ENCODE measurements at places on chromosomes 11 and 22.
A peak's percentile ranks its signal among the peaks of the same experiment; 100 is the strongest.

DNA sequence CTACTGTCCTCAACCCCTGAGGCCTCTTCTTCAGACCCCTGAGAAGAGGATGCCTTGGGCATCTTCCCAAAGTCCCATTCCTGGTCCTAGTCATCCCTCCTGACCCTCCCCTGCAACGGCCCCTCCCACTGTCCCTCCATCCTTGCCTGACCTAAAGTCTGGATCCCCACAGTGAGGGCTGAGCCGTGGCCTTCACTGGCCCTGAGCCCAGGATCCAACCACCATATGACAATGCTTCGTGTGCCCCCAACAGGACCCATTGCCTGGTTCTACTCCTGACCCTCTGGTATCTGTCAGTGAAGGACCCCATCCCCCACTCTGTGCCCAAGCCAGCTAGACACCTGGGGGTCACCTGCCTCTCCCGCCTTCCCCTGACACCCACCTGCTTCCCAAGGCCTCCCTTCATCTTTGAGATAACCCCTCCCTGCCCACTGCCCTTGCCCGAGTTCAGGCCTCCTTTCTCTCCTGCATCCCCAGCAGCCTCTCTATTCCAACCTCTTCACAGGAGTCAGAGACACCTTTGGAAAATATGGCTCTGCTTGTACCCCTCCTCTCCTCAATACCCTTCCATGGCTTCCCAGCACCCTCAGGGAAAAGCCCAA is 48.0 kb downstream of the LRRC32 start:
- no peak for DNase-seq

DNA sequence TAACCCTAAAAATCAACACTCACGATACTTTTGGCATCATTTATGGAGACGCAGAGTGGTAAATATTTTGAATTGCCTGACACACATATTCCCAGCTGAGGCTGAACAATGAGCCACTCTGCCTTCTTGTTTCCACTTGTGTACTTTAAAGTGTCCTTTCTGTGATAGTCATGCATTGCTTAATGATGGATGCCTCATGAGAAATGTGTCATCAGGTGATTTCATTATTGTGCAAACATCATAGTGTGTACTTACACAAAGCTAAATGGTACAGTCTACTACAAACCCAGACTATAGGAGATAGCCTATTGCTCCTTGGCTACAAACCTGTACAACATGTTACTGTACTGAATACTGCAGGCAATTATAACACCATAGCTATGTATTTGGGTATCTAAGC is 44.2 kb downstream of the MRE11 start:
- no peak for DNase-seq

DNA sequence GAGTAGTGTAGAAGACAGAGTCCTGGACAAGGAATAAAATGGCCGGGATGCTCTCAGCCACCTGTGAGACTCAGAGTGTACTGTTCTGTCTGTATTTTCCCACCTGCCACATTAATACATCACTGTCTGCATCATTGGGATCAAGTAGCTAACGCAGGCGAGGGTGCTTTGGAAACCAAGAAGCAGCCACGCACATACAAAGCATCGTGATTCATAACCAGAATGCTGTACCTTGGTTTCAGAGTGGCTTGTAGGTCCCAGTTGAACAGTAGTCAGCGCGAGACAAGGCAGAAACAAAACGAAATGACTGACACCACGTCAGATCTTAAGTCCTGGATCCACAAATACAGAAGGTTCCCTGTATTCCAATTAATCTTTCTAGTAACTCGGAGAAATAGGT is 198.3 kb downstream of the GRIK4 start:
- no peak for DNase-seq

GRCh38 chr11:94537031-94537600 is 6.6 kb upstream of the FUT4 start:
- no peak for DNase-seq

- no peak for DNase-seq
These were observed 21.4 kb downstream of the YPEL1 start for GRCh38 chr22:21714059-21714770.

- DNase-seq = no peak
These were observed 107.5 kb upstream of the THY1 start for GRCh38 chr11:119530509-119530908.

GRCh38 chr11:119970555-119971304 is 167.2 kb downstream of the TRIM29 start:
- DNase-seq = no peak

DNA sequence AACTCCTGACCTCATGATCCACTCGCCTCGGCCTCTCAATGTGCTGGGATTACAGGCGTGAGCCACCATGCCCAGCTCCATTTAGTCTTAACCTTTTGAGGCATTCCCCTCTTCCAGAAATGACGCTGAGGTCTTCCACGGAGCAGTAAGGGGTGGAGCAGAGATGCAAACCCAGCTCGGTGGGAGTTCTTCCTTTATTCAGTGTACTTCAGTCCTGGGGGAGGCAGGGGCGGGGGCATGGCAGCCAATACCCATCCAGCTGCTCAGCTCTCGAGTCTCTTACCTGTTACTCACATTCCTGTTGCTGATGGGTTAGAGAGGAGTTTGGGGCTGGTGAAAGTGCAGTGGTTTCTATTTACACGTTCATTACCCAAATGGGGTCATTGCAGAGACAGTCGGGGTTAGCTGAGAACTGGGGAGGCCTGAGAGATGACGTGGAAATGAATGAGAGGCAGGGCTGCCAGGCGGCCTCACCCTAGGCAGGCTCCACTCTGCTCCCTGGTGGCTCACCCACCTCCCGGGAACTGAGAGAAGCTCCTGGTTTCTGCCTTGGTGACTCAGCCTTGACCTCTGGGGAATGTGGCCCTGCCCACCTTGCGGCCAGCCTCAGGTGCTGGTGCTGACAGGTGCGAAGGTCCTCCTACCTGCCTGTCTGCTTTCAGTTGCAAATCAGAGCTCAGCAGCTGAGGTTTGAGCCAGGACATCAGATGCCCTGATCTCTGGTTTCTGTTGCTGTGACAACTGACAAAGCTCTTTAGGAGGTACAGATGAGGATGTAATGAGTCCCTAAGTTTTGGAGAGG is 13.4 kb upstream of the ST14 start:
- DNase-seq = no peak

DNA sequence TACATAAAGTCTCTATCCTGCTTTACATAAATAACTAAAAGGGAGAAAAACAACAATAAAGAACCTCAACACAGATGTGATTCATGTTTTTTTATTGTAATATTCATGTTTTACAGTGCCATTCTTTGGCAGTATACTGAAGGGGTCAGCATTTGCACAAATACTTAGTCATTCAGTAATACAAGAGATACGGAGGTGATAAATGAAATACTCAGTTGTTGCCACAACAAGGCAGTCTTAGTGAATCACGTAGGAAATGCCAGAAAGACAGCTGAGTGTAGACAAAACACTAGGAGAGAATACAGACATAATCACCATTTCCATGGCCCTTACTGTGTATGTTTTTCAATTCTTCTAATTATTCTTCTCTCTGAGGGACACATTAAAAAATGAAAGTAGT is 910.4 kb downstream of the METTL15 start:
- DNase-seq = no peak

DNA sequence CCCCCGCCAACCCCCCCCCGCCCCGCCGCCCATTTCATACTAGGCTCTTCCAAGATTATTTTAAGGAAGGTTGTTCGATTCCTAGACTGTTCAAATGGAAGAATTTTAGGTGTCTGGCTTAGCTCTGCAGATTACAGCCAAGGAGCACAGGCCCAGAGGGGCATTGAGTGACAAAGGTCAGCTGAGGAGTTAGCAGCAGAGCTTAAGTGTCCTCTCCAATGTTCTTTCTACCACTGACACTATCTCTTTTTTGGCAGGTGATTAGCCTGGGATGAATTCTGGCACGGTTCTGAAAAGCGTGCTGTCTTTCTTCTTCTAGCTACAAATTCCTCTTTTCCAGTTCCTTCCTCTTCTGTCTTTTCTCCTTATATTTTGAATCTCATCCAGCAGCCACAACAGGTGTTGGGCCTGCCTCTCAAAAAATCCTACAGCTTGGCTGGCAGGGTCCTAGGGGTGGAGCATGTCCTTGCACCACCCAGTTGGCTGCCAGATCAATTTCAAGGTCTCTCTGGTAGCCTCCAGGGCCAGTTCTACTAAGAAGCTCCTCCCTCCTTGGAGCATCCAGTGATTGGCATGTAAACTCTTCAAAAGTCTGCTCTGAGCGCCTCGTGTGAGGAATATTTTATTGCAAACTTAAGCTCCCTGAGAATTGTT is 23.0 kb downstream of the KCNE3 start:
- peak; percentile 30 for DNase-seq

DNA sequence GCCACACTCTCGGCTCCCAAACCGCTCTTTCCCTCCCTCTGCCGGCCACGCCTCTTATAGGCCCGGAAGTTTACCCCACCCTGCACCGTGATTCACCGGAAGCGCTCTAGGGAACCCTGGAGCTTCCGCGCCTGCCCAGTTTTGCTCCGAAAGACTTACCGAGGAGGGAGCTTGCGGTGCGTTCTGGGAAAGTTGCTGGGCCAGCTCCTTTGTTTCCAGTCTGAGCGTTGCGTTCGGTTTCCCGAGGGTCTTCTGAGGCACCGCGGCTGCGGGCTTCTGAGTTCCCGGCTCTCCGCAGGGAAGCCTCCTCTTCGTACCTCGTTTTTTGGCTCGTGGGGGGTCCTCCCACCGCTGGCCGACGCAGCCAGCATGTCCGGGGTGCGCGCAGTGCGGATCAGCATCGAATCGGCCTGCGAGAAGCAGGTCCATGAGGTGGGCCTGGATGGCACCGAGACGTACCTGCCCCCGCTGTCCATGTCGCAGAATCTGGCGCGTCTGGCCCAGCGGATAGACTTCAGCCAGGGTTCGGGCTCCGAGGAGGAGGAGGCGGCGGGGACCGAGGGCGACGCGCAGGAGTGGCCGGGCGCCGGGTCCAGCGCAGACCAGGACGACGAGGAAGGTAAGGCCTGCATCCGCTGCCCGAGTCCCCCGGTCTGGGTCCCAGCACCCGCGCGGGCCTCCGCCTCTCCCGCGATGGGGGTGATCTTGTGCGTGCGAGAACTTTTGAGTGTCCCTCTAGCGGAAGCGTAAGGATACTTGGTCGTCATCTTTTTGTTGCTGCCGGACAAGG is at the start of gene MED17:
Gene MED17 (plus strand): TSS at position 138 of the 790 bp plus-strand sequence. CDS start 232 bp downstream, at position 370.
- DNase-seq = peak; percentile 88

DNA sequence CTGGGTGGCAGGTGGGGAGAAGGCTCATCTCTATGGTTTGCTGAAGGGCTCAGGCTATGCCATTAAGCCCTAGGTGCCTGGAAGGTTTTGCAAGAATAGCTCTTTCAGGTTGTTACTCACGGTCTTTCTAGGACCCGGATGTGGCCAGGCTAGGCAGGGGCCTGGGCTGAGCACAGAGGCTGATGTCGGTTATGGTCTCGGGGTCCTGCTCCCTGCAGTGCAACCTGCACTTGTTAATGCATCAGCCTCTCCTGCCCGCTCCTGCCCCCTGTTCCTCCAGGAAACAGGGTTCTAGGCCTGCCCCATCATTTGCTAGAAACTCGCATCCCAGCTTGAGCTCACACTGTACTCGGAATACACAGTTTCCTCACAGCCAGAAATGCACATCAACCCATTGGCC is 79.1 kb upstream of the SLC22A12 start:
- no peak for DNase-seq

DNA sequence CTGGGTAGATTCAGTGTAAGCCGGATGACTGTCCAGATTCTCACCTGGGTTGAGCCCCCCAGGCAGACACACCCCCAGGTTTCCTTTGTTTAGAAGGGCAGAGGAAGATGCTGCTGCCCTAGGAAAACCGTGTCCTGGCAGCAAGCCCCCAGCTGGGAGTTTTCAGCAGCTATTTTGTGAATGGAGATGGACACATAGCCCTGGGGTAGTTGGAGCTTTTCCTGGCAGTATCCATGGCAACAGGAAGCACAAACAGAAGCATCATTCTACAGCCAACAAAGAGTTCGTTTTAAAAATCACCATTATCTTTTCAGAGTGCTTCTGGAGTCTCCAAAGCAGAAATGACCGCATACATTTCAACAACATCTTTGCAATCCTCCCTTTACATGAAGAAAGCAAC is 245.5 kb downstream of the BRD1 start:
- no peak for DNase-seq

GRCh38 chr22:45692549-45692948 is 20.9 kb downstream of the ATXN10 start:
- DNase-seq = no peak

- DNase-seq = no peak
These were observed 69.9 kb downstream of the MN1 start for GRCh38 chr22:27731621-27732020.

- DNase-seq = no peak
These were observed 69.8 kb downstream of the RNF169 start for GRCh38 chr11:74818283-74818946.

GRCh38 chr11:74020539-74020938 is 11.7 kb upstream of the UCP3 start:
- DNase-seq = no peak

DNA sequence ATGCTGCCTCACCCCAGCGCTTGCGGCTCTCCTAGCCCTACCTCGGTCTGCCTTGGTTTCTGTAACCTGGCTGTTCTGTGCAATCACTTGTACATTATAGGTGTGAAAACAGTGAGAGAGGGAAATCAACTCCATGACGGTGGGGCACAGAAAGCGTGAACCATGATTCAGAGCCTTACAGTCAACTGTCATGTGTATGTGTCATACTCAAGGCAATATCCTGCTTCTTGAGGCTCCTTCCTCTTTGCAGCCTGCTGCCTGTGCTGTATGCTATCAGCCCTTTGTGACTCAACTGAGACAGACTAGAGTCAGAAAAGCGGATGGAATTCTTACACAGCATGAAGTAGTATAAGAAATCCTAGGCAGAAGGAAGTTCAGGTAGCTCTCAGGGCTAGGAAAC is 2.1 kb downstream of the NRIP3 start:
- DNase-seq = no peak

GRCh38 chr11:60761436-60762190 is 4.9 kb downstream of the MS4A15 start:
- no peak for DNase-seq

- DNase-seq = no peak
These were observed 54.0 kb downstream of the RPUSD4 start for GRCh38 chr11:126157326-126158030.

GRCh38 chr11:111635706-111636045 is 33.4 kb downstream of the SIK2 start:
- DNase-seq = peak; percentile 86

- DNase-seq = no peak
These were observed 51.0 kb downstream of the TEAD1 start for GRCh38 chr11:12725055-12725862.

- no peak for DNase-seq
These were observed 1.4 kb upstream of the SOX6 start for GRCh38 chr11:16357775-16358174.

- no peak for DNase-seq
These were observed 430.8 kb upstream of the CNTN5 start for GRCh38 chr11:98589967-98590366.

- no peak for DNase-seq
These were observed 36.8 kb downstream of the SGSM3 start for GRCh38 chr22:40407021-40407761.

GRCh38 chr11:77771135-77771534 is 49.4 kb downstream of the RSF1 start:
- no peak for DNase-seq

DNA sequence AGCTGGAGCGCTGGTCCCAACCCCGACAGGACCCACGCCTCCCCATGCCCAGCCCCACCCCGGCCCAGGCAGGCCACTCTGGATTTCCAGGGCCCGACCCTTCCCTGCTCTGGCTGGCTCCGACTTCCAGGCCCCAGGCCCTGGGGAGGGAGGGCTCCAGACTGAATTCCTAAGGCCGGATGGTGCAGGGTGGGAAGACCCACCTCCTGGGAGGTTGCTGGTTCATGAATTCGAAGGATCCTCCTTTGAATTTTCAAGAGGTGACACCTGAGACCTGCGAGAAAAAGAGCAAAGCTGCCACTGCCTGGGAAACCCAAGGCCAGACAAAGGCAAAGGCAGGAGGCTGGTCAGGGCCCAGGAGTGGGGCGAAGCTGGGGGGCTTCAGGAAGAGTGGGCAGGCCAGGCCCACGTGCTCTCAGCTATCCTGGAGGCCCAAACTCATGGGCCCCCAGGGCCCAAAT is 47.0 kb upstream of the LINC01488 start:
- no peak for DNase-seq

Measured in NCI-H446 treated with DMSO at 0.1 percent for 48 hours (cell line).